ENCODE measurements at places on chromosomes 11 and 22.

GRCh38 chr22:25818541-25818940 is 76.6 kb downstream of the MYO18B start:
- DNase-seq = no peak

DNA sequence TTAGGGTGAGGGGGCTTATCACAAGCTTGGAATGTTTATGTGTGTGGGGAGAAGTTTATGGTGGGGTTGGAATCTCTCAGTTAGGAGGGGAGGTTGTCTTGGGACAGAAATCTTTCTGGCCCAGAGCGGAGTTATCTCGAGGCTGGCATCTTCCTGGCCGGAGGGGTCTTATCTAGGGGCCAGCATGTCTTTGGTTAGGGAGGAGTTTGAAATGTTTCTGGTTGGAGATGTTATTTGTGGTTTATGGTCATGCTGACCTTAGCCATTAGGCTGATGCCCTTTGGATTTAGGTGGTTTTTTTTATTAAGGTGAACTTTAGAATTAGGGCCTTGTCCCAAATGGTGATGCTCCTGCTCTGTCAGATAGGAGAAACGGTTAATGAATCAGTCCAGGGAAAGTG is 7.9 kb upstream of the RBMXL2 start:
- no peak for DNase-seq

DNA sequence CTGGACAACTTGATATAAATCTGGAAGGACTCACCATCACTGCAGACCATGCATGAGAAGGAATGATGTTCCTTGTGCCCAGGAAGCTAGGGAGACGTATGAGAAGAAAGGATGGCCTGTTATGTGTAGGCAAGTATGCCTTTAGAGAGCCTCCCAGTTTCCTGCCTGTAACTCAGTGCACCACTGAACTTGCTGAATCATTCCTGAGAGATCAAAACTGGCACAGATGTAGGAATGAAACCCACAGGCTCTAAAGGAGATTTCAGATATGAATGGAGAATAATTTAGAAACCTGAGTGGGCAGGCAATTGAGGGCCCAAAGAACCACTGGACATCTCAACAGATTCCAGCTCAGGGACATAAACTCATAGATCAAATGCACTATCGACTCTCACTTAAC is 38.4 kb upstream of the PRSS23 start:
- DNase-seq = peak; percentile 64

- peak; percentile 3 for DNase-seq
Measured at GRCh38 chr11:105732611-105733010, 122.7 kb downstream of the GRIA4 start.

DNA sequence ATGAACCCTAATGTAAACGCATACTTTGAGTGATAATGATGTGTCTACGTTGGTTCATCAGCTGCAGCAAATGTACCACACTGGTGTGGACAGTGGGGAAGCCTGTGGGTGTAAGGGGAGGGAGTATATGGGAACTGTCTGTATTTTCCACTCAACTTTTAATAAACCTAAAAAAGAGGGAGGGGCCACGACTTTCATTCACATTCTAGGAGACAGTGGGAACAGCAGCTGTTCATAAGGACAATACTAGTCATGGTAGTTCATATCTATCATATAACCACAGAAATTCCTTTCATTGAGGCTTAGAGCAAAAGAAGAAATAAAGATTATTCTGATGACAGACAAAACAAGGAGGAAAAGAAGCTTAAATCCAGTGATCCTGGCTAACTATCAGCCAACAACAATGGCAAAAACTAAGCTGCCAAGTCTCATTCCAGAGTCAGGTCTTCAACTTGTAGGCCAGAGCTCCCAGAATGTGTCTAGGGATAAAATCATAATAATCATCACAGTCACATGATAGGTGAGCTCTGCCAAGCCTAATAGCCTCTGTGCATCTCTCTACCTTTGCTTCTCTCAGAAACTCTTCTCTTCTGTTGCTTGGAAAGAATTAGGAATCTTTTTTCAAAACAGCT is 59.4 kb upstream of the CHRM4 start:
- DNase-seq = no peak

GRCh38 chr11:35647421-35648093 is 15.0 kb upstream of the TRIM44 start:
- no peak for DNase-seq

GRCh38 chr11:85822814-85823213 is 11.9 kb upstream of the SYTL2 start:
- DNase-seq = peak; percentile 54

- no peak for DNase-seq
Measured at GRCh38 chr11:59403546-59403945, 22.7 kb downstream of the OR5A2 start.

GRCh38 chr11:4522339-4522738 is 22.7 kb upstream of the OR52M1 start:
- DNase-seq = no peak

- peak; percentile 40 for DNase-seq
Measured at GRCh38 chr11:84825106-84825660, 802.0 kb downstream of the DLG2 start.

- DNase-seq = no peak
Measured at GRCh38 chr11:117505285-117505970, 177.8 kb downstream of the CEP164 start.

DNA sequence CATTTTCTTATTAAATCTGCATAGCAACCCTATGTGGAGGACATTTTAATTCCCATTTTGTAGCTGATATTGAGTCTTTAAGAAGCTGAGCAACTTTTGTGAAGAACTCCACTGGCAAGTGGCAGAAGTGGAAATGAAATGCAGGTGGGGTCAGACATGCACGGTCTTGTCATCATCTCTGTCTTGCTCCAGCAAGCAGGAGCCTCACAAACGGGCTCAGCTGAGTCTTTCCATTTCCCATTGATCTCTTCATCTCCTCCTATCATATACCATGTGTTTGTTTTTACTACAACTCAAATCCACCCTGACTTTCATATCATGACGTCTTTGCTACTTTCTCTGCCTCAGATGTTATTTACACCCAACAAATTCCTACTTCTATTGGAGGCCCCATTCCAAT is 97.9 kb upstream of the TENM4 start:
- DNase-seq = no peak

GRCh38 chr22:30420347-30421125 is 5.0 kb upstream of the MTFP1 start:
- peak; percentile 85 for DNase-seq

- no peak for DNase-seq
Measured at GRCh38 chr22:46618667-46619066, 1.5 kb upstream of the GRAMD4 start.

DNA sequence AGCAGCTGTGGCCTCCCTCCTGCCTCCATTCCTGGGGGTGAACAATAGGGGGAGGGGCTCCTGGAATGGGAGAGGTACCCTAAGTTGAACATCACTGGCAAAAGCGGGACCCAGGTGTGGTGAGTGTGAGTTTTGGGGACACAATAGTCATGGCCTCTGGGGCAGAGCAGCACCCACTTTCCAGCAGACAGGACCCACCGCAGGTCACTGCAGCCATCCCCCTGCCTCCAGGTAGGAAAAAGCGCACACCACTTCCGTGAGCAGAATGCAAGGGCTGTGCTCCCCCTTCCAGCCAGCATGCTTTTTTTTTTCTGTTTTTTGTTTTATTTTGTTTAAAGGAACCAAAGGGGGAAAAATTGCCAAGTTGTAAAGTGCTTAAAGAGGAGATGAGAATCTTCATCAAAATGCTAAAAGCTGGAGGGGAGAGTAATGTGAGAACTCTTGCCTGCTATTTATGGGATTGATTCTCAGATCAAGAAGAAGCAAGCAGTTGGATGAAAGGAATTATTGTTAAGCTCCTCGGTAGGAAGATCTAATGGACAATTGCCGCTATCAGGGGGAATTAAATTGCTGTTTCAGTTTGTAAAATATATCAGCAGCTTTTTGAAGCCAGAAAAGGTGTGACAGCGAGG is 152.9 kb downstream of the FEZ1 start:
- no peak for DNase-seq

DNA sequence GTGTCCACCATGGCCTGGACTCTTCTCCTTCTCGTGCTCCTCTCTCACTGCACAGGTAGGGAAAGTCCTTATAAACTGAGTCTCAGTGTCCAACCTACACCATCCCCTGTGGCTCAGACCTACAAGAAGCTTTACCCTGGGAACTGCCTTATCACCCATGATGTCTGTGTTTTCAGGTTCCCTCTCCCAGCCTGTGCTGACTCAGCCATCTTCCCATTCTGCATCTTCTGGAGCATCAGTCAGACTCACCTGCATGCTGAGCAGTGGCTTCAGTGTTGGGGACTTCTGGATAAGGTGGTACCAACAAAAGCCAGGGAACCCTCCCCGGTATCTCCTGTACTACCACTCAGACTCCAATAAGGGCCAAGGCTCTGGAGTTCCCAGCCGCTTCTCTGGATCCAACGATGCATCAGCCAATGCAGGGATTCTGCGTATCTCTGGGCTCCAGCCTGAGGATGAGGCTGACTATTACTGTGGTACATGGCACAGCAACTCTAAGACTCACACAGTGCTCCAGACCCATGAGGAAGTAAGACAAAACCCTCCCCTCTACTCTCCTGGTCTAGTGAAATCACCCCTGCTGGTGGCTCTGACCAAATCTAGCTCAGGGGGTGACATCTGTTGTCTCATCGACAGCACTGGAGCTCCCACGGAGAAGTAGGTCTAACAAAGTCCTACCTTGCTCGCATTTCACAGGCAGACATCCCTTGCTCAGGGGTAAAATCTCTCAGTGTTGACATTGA is 74.3 kb downstream of the VPREB1 start:
- no peak for DNase-seq

DNA sequence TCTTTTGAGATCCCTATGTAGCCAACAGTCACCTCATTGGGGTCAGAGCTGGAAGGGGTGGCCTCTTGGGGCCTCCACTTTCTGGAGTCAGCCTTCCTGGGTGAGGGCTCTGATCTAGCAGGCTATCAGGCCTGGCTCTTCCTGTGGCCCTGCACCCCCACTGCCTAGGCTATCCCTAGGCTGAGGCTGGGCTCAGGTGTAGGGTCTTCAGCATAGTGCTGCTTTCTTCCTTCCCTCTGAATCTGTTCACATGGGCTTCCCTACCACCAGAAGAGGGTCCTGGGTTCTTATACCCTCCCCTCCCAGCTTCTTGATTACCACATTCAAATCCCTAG is 456 bp upstream of the SPI1 start:
- DNase-seq = no peak

- DNase-seq = no peak
Measured at GRCh38 chr22:17242641-17243040, 23.4 kb upstream of the ADA2 start.

DNA sequence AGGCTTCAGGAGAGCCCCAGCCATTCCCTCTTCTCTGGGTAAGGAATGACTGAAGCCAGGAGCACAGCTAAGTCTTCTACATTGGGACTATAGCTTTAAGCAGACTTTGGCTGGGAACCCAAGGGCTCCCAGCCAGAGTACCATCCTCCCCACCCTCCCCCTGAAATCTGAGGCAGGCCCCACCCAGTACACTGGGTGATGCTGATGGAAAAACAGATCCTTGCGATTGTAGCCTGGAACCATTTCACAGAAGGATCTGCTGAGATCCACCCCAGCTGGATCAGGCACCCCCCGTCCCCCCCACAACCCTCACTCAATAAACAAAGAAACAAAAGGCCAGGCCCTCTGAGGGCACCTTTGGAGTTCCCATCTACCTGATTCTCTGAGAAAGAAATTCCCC is 39.8 kb downstream of the IL18BP start:
- DNase-seq = peak; percentile 71

GRCh38 chr11:20623252-20623651 is 23.8 kb downstream of the SLC6A5 start:
- DNase-seq = no peak

DNA sequence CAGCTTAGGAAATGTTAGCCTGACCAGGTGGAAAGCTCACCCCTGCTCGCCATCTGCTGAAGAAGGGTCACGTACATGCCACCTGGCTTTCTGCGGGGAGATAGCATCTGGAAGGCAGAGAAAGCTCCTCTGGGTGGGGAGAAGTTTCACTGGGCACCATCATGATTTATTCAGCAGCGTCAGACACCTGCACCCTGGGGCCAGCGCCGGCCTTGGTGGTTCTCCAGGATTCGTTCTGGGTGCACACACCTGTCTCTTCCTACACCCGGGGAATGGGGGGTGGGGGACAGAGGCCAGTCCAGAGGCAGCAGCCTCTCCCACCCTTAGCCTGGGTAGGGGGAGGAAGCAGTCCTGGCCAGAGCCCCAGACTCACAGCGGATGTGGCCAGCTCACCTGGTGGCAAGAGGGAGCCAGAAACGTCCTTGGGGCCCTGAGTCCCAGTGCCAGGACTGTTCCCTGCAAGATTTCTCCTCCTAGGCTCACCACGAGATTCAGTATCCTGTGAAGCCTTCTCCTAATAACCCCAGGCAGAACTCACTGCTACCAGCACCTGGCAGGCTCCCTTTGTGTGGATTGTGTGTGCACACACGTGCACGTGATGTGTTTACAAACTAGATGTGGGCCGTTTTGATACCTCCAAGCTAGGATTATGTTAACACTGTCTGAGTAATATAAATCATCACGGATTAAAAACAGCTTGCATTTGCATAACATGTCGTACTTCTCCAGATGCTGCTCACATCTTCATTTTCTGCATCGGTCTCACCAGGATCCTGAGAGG is 17.3 kb upstream of the RASD2 start:
- no peak for DNase-seq

- peak; percentile 39 for DNase-seq
Measured at GRCh38 chr11:92556431-92556830, 331.8 kb downstream of the FAT3 start.

- peak; percentile 76 for DNase-seq
Measured at GRCh38 chr11:94563176-94563847, 3.9 kb upstream of the PIWIL4 start.

Data from fibroblast of skin of right quadriceps (primary cell).